ENCODE measurements at places on chromosomes 6 and 20. TPM values are rescaled to one million over a fixed set of nuclear protein-coding genes. Genes with fewer than 3 reads are reported as not detected.

Gene KIAA0408
- total RNA-seq, result 0.55 TPM

Gene EDN3
- not detected for total RNA-seq

Gene PTCRA
- total RNA-seq, result not detected

Gene PLEKHG1
- 0.44 TPM for total RNA-seq

- DNase-seq, result peak; percentile 60
Measured at GRCh38 chr6:130713144-130713543, 114.1 kb upstream of the SMLR1 start.

Measured in H7 (cell line).